ENCODE measurements at places on chromosomes 4 and X.
A peak's percentile ranks its signal among the peaks of the same experiment; 100 is the strongest.

GRCh38 chrX:80388206-80388605, 32.0 kb upstream of the TENT5D start:
- no peak overlapping the region for H3K27ac ChIP-seq
- no peaks in the 10 kb centered on the region for H3K27me3 ChIP-seq

DNA sequence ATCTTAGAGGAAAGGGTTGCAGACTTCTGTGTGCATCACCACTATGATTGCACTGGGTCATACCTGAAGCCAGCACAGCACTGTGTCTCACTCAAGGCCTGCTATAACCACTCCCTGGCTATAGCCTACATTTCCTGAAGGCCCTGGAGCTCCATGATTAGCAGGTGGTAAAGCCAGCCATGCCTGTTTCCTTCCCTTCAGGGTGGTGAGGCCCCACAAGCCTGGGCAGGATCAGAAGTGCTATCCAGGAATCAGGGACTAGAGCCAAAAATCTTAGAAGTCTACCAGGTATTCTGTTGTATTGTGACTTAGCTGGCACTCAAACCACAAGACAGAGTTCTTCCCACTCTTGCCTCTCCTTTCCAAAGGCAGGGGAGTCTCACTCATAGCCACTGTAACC, 734.6 kb downstream of the GLUD2 start:
- H3K27me3 ChIP-seq: no peaks in the 10 kb centered on the region
- H3K36me3 ChIP-seq: no peaks in the 10 kb centered on the region
- no peaks in the 10 kb centered on the region for H3K4me1 ChIP-seq
- H3K4me3 ChIP-seq: no peak overlapping the region
- H3K27ac ChIP-seq: no peak overlapping the region
- DNase-seq: no peak

- no peak overlapping the region for H3K27ac ChIP-seq
- H3K4me1 ChIP-seq: no peaks in the 10 kb centered on the region
These were observed 234.1 kb upstream of the PSAPL1 start for GRCh38 chr4:7668826-7669225.

DNA sequence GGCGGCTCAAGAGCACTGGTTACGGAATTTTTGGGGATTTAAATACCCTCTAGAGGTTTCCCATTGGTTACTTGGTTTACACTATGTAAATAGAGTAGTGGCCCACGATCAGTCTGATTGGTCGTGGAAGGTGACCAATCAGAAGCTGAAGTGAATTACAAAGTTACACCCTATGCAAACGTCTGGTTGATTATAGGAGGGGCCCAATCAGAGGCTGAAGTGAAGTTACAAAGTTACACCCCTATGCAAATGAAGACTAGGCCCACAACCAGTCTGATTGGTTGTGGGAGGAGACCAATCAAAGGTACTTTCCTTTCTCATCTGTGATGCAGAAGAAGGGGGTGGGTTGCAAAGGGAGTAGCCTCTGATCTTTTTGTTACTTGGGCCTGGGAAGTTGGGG, 45.1 kb upstream of the HSD17B10 start:
- no peak overlapping the region for H3K27ac ChIP-seq
- no peaks in the 10 kb centered on the region for H3K4me1 ChIP-seq
- H3K4me3 ChIP-seq: no peak overlapping the region
- H3K36me3 ChIP-seq: no peaks in the 10 kb centered on the region
- no peaks in the 10 kb centered on the region for H3K27me3 ChIP-seq

DNA sequence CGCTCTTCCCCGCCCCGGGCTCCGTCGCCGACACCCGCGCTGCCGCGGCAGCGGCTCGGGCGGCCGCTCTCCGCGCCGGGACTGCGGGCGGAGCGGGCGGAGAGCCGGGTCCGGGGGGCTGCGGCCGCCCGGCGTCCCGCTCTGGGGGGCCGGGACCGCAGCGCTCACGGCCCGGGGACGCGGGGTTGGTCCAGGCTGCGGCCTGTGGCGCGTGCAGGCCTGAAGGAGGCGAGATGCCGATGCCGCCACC, 492 bp downstream of the GALNT7 start:
- peak overlapping the region; percentile 87 for H3K4me3 ChIP-seq
- peak overlapping the region; percentile 90 for H3K27ac ChIP-seq
- H3K4me1 ChIP-seq: no peaks in the 10 kb centered on the region
- H3K27me3 ChIP-seq: no peaks in the 10 kb centered on the region
- H3K36me3 ChIP-seq: no peaks in the 10 kb centered on the region
- DNase-seq: peak; percentile 14

DNA sequence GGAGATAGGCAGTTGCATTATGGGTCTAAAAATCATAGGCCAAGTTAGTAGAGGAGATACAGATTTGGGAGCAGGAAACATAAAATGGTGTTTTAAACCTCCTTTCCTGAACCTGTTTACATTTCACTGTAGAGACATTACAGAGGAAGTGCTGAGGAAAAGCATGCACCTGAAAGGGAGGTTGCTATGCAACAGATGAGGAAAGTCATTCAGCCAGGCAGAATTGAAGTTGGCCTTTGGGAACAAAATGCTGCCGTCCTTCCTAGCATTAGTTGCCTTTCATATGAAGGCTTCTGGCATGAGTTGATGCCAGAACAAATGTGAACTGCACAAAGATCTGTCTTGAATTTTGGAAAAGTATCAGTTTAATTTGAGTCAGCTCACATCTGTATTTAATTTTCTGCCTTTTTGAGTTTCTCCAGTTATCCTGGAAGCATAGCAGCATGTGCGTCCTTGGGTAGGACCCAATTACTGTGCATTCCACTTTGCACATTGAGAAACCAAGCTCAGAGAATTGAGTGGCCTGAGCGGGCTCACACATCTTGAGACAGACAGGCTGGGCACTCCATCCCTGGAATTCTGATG, 38.2 kb downstream of the MAGED1 start:
- DNase-seq: no peak
- H3K27ac ChIP-seq: no peak overlapping the region
- no peaks in the 10 kb centered on the region for H3K4me1 ChIP-seq
- no peaks in the 10 kb centered on the region for H3K36me3 ChIP-seq

DNA sequence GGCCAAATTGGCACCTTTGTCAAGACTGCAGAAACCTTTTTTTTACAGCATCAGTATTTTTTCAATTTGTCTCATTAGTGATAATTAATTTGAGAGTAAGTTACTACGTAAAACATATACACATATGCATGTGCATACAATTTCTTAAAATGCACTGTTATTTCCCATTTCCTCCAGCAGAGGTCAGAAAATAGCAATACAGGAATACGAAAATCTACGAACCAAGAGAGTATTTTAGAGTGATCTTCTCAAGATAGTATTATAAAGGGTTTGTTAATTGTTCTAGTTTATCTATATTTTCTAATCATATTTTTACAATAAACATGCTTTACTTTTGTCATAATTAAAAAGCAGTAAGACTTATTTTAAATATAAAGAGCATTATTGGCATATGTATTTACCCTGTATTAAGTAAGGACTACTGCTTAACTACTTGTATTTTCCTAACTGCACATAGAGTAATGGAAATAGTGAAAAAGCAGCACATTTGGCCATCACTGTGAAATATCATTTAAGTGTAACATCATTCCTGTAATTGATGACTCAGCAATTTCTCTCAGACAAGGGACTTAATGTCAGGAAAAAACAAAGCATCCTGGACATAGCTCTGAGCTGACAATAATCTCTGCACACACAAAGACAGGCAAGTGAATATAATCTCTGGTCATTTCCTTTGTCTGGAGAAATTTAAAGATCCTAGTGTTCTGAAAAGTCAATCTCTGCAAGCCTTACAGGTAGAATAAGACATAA, 45.6 kb downstream of the MAOB start:
- no peak for DNase-seq
- H3K27ac ChIP-seq: no peak overlapping the region
- no peaks in the 10 kb centered on the region for H3K4me1 ChIP-seq
- H3K36me3 ChIP-seq: no peaks in the 10 kb centered on the region

DNA sequence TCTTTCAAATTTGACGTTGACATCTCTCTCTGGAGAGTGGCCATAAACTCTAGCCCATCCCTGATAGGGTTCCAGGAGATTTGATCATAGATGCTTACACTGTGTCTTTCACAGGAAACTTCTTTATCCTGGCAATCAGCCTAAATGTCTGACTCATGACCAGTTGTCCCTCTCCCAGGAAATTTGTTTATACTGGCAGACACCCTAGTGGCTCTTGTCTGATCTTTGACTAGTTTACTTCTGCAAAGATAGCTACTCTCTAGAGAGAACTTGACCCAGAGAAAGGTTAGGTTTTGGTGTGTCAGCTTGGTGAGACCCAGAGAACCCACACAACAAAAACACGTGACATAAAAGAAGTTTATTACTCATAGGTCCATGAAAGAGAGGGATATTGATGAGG, 509.8 kb downstream of the CENPC start:
- no peak overlapping the region for H3K4me3 ChIP-seq
- no peaks in the 10 kb centered on the region for H3K36me3 ChIP-seq
- DNase-seq: peak; percentile 60
- no peaks in the 10 kb centered on the region for H3K4me1 ChIP-seq

GRCh38 chr4:139256349-139256748, 23.7 kb downstream of the MGARP start:
- no peak overlapping the region for H3K4me3 ChIP-seq
- no peaks in the 10 kb centered on the region for H3K27me3 ChIP-seq
- no peak for DNase-seq
- H3K36me3 ChIP-seq: no peaks in the 10 kb centered on the region
- no peak overlapping the region for H3K27ac ChIP-seq
- H3K4me1 ChIP-seq: no peaks in the 10 kb centered on the region

DNA sequence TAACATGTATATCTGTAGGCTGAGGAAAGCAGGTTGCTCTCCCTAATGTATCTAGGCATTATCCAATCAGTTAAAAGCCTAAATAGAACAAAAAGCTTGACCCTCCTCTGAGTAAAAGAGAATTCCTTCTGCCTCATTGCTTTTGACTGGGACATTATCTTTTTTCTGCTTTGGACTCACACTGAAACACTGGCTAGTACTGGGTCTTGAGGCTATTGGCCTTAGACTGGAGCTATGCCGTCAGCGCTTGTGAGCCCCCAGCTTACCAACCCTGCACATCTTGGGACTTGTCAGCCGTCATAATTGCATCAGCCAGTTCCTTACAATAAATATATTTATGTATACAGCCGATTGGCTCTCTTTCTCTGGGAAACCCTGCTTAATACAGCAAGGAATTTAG, 206.8 kb upstream of the ARHGAP24 start:
- no peaks in the 10 kb centered on the region for H3K27me3 ChIP-seq
- no peak overlapping the region for H3K4me3 ChIP-seq
- H3K4me1 ChIP-seq: no peaks in the 10 kb centered on the region
- H3K36me3 ChIP-seq: no peaks in the 10 kb centered on the region
- no peak overlapping the region for H3K27ac ChIP-seq

DNA sequence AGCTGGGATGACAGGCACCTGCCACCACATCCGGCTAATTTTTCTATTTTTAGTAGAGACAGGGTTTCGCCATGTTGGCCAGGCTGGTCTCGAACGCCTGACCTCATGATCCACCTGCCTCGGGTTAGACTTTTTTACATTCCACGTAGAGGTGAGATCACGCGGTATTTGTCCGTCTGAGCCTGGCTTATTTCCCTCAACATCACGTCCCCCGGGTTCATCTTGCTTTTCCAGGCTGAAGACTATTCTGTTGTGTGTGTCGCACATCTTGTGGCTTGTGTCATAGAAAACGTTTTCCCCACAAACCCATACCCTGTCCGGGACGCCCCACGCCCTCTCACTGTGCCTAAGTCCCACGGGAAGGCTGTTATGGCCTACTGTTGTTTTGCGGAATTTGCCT, 185.3 kb downstream of the CRLF2 start:
- no peaks in the 10 kb centered on the region for H3K4me1 ChIP-seq
- H3K27ac ChIP-seq: no peak overlapping the region
- H3K27me3 ChIP-seq: no peaks in the 10 kb centered on the region
- no peak for DNase-seq
- H3K4me3 ChIP-seq: no peak overlapping the region

- no peak for DNase-seq
- H3K4me1 ChIP-seq: no peaks in the 10 kb centered on the region
- H3K27me3 ChIP-seq: no peaks in the 10 kb centered on the region
- no peaks in the 10 kb centered on the region for H3K36me3 ChIP-seq
These were observed 25.9 kb upstream of the PRDM5 start for GRCh38 chr4:120948382-120948781.

GRCh38 chr4:41319553-41319952, 62.8 kb downstream of the UCHL1 start:
- peaks cover 6% of the 10 kb centered on the region for H3K4me1 ChIP-seq
- no peaks in the 10 kb centered on the region for H3K36me3 ChIP-seq
- H3K4me3 ChIP-seq: no peak overlapping the region
- DNase-seq: peak; percentile 77
- H3K27me3 ChIP-seq: no peaks in the 10 kb centered on the region
- peak overlapping the region; percentile 66 for H3K27ac ChIP-seq

- H3K27ac ChIP-seq: no peak overlapping the region
- no peak for DNase-seq
- no peaks in the 10 kb centered on the region for H3K27me3 ChIP-seq
These were observed 62.5 kb upstream of the NFKB1 start for GRCh38 chr4:102438396-102439235.

GRCh38 chr4:80115368-80116181, 42.5 kb upstream of the ANTXR2 start:
- no peaks in the 10 kb centered on the region for H3K27me3 ChIP-seq
- no peak overlapping the region for H3K4me3 ChIP-seq
- H3K4me1 ChIP-seq: no peaks in the 10 kb centered on the region
- H3K36me3 ChIP-seq: no peaks in the 10 kb centered on the region
- DNase-seq: no peak

DNA sequence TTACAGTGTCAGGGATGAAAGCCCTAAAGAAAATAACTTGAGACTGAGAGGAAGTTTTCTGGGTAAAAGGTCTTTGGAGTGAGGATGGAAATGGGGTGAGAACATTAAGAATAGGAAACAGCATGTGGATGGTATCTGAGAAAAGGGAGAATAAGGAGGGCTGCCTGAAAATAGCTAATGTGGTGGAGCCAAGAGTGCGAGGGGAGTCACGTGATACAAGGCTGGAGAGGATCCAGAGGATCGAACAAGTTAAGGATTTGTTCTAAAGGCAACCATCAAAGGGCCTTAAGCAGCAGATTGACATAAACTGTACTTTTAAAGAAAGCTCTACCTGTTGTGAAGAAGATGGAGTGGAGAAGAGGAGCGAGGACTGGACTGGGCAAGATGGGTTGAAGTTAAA, 347.4 kb upstream of the AGA start:
- no peaks in the 10 kb centered on the region for H3K36me3 ChIP-seq
- H3K4me1 ChIP-seq: no peaks in the 10 kb centered on the region
- no peak overlapping the region for H3K4me3 ChIP-seq
- no peak for DNase-seq
- H3K27me3 ChIP-seq: no peaks in the 10 kb centered on the region

GRCh38 chrX:140164391-140164790, 199.1 kb upstream of the CXorf66 start:
- H3K27ac ChIP-seq: no peak overlapping the region
- H3K4me1 ChIP-seq: no peaks in the 10 kb centered on the region
- no peaks in the 10 kb centered on the region for H3K36me3 ChIP-seq
- no peak for DNase-seq
- no peaks in the 10 kb centered on the region for H3K27me3 ChIP-seq

- peak; percentile 67 for DNase-seq
- H3K27ac ChIP-seq: peak overlapping the region; percentile 22
- no peaks in the 10 kb centered on the region for H3K36me3 ChIP-seq
These were observed 68.4 kb upstream of the SCOC start for GRCh38 chr4:140305053-140305452.
